Large intestine (tissue), 12 donors: ENCODE measurements at places on chromosomes 7 and 10. TPM values are rescaled to one million over a fixed set of nuclear protein-coding genes. Genes with fewer than 3 reads are reported as not detected.

RARRES2 gene
- 58.2 TPM for polyA plus RNA-seq

TRIM4 gene
- polyA plus RNA-seq, result 33.2 TPM

CDK14 gene
- 9.7 TPM for polyA plus RNA-seq

PTPRN2 gene
- polyA plus RNA-seq, result 13.4 TPM

MMP21 gene
- polyA plus RNA-seq, result 0.28 TPM

CCDC146 gene
- polyA plus RNA-seq, result 13.4 TPM
